ENCODE measurements at places on chromosomes 3 and 15.

GRCh38 chr15:66831801-66832390, 129.9 kb downstream of the SMAD6 start:
- DNase-seq: no peak

DNA sequence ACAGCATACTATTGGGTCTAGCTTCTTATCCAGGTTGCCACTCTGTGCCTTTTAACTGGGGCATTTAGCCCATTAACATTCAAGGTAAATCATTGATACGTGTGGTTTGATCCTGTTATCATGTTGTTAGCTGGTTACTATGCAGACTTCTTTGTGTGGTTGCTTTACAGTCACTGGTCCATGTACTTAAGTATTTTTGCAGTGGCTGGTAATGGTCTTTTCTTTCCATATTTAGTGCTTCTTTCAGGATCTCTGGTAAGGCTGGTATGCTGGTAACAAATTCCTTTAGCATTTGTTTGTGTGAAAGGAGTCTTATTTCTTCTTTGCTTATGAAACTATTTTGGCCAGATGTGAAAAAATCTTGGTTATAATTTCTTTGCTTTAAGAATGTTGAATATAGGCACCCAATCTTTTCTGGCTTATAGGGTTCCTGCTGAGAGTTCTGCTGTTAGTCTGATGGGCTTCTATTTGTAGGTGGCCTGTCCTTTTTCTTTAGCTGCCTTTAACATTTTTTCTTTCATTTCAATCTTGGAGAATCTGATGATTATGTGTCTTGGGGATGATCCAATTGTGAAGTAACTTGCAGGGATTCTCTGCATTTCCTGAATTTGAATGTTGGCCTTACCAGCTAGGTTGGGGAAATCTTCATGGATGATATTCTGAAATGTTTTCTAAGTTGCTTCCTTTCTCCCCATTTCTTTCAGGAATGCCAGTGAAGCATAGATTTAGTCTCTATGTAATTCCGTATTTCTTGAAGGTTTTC, 39.3 kb downstream of the CCR1 start:
- DNase-seq: no peak

- no peak for DNase-seq
Measured at GRCh38 chr15:69009341-69009740, 5.2 kb upstream of the NOX5 start.

DNA sequence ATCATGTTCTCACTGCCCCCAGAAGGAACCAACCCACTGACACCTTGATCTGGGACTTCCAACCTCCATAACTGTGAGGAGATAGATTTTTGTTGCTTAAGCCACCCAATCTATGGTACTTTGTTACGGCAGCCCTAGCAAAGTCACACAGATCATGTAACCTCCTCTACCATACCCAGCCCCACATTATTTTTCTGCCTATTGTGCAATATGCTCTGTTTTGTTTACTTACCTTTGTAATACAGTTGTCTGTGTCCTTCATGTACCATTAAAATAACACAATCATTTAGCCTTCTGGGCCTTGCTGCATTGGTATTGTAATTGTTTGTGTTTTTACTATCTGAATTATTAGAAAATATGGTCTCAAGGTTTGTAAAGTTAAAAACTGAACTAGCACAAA, 16.1 kb downstream of the NDN start:
- DNase-seq: no peak

- DNase-seq: peak; percentile 12
Measured at GRCh38 chr15:66777596-66778313, 75.7 kb downstream of the SMAD6 start.

DNA sequence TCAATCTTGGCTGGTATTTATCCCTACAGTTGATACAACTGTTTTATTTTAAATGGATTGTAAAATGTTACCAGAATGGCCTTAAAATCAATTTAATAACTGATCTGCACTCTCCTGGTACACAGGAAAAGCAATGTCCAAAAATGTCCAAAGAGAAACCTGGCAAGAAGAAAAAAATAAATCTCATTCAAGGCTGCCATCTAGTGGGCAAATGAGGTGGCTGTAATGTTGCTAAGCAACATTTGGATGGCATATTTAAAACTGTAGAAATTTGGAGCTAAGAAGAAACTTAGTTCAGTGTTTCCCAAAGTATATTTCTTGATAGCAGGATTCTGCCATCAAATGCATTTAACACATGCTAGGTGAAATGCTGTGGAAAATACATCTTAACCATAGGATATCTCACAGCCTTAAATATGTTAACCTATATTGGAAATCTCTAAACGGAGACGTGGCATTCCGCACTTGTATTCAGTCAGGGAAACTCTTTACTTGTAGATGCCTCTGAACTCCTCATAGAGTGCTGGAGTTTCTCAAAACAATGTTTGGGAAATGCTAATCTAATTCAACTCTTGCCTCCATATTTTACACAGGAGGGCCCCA, 216.8 kb downstream of the ERC2 start:
- peak; percentile 48 for DNase-seq

DNA sequence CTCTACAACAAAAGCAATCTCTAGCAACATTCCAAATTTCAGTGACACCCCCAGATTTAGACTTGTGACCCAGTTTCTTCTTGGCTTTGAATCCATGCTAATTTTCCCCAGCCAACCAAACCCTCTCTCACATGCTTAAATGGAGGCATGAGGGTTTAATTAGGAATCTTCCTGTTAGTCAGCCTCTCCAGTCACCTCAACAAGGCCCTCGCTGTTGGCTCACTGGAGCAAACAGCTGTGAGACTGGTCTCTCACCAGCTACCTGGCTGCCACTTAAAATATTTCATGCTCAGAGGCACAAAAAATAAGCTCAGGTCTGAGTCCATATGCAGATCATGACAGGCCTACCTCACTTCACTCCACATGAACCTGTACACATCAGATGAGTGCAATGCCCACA, 630.4 kb upstream of the ADAMTS9 start:
- DNase-seq: no peak

DNA sequence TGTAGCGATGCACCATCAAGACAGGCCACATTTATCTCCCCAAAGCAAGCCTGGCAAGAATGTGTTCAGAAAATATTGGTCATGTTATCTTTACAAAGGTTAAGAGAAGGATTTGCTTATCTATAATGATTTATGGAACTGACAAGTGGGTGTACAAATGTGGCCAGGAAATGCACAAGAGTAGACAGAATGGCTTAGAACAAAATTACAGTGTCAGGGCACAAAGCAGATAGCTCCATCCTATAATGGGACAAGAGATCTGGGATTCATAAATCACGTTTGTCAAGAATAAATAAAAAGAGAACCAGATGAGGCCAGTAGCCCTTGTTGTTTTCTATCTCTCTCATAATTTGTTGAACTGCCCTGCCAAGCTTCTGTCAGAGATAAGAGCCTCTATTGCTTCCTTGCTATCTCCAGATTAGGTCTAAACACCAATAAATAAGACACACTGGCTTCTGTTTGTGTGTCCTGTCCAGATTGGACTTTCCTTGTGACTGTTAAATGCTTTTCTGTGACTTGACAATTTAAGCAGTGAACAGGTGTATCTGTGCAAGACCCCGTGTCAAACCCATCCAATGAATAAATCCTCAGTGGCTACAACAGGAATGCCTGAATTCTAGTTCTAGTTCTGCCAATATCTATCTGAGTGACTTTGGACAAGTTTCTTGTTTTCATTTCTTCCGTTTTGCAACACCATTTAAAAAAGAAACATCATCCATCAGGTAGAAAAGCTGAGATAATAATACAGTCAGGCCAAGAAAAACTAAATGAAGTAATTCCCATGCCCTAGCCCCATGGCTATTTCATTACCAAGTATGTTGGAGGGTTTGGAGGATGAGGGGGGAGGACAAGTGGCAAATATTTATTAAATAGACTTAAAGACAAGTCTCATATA, 157.2 kb downstream of the DCLK3 start:
- DNase-seq: no peak

DNA sequence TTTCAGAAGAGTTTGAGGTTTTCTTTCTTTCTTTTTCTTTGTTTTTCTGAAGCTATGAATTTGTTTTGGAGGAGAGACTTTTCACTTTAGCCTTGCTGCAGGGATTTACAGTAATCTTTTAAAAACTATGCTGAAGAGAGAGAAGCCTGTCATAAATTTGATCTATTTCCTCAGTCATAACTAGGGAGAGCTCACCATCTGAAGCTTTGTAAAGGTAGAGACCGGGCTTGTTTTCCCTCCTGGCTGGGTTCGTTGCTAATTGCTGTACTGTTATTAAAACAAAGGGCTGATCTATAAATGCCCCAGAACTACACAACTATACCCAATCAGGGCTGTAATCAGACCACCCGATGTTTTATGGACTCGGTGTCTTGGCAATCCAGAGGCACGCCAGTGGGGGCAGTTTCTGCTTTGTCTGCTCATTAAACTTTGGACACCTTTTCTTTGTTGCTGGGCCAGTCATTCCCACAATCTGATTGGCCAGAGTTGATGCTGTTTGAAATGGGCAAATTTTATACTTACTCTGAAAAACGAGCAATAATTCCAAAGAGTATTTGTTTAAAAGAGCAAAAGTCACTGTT, 164.3 kb downstream of the CACNA1D start:
- no peak for DNase-seq
